ENCODE measurements at places on chromosomes 12 and 14.
A peak's percentile ranks its signal among the peaks of the same experiment; 100 is the strongest.

GRCh38 chr12:90102957-90103652 is 394.5 kb upstream of the ATP2B1 start:
- peak; percentile 49 for DNase-seq

DNA sequence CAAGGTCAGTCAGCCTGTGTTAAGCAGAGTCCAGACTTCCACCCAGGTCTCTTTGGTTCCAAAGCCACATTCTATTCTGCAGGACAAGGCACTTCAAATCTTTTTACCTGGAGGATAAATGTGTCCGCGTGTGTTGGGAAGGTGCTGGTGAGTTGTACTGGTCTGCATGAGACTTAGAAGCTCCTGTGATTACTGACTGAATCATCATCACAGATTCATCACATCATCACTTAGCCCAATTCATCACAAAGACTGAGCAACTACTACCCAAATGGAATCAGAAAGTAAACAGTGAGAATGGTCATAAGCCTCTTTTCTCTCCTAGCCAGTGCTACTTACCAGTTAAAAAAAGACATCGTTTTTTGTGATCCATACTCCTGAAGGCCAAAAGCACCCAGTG is 5.3 kb downstream of the SLC15A5 start:
- DNase-seq: no peak

DNA sequence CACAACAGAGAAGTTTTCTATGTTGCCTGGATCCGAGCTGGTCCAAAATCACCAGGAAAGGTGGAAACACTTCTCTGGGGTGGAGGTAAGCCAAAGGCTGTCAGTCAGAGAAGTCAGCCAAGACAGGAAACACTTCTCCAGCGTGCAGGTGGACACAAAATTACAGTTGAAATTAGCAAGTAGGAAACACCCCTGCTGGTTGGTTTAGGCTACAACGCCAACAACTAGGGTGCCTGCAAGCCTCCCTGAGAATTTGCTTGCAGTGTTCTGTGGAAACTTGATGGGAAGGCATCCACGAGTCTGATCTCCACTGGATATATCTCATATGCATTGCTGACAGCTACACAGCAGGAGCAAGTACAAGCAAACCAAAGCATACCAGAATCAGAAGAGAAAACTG is 600.5 kb downstream of the RERGL start:
- DNase-seq: no peak

- no peak for DNase-seq
Observed at GRCh38 chr12:13038491-13039161, 5.6 kb upstream of the FAM234B start.

DNA sequence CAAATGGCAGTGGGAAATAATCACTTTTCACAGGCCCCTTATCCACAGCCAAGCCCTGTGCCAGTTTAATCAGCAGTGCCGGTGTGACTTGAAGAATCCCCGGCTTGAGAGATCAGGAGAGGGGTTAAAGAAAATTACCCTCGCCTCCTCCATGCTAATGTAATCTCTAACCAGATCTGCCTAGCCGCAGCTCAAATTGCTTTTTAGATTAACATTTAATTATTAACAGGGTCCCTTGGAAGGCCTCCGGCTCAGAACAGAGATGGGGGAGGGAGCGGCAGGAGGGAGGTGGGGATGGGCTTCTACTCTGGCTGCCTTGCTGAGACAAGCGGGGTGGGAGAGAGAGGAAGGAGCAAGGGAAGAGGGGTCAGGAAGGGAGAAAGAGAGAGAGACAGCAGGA is 24.0 kb downstream of the FAM222A start:
- DNase-seq: no peak

DNA sequence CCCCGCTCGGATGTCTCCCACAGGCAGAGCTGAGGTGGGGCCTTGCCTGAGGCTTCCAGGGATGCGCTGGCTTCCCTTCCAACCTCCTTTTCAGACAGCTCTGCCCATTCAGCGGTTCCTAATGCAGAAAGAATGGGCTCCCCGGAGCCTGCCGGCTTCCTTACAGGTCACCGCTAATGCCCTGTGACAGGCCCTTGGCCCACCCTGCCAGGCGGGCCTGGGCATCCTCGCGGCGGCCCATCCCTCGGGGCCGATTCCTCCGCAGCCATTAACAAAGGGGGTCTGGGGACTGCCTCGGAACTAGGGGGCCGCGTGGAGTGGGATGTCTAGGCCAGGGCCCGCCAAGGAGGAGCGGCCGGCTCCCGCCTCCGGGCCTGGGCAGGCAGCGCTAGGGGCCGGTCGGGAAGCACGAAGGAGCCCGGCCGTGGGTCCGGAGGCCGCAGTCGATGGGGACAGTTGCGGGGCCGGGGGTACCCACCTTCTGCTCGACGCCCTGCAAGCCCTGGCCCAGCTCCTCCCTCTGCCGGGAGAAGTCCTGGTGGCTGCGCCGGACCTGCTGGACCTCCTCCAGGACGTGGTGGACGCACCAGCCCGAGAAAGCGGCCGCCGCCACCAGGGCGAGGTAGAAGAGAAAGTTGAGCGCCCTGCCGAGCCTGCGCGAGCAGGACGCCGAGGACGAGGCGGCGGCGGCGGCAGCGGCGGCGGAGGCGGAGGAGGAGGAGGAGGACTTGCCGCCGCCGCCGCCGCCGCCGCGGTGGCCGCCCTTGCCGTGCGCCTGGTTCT is 738 bp downstream of the CKAP4 start:
- no peak for DNase-seq

- DNase-seq: no peak
Observed at GRCh38 chr12:124653169-124653931, 85.9 kb upstream of the NCOR2 start.

DNA sequence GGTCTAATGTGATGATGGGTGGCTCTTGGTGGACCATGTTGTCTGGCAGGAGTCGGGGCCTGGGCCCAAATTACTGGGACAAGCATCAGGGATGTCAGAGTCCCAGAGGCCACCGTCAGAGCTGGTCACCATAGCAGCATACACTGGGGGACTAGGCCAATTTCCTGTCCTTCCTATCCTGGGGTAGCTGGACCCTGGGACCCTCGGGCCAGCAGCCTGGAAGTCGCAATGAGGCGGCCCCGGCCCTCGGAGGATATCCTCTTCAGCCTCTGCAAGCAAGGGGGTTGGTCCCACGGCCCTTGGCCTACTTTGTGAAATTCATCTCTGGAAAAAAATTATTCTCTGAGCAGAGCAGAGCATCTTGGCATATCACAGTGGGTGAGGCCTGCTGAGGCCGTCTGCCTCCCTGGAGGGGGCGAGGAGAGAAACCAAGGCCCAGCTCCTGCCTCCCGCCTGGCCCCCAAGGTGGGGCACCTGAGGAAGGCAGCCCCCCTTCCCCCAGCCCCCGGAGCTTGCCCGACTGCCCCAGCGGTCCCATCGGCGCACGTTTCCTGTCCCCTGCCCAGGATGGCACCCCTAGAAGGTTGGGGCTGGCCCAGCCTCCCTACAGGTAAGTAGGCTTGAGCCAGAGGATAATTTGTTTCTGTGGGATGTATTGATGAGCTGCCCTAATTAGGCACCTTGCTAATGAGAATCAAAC is 135.0 kb upstream of the MYL2 start:
- DNase-seq: no peak

DNA sequence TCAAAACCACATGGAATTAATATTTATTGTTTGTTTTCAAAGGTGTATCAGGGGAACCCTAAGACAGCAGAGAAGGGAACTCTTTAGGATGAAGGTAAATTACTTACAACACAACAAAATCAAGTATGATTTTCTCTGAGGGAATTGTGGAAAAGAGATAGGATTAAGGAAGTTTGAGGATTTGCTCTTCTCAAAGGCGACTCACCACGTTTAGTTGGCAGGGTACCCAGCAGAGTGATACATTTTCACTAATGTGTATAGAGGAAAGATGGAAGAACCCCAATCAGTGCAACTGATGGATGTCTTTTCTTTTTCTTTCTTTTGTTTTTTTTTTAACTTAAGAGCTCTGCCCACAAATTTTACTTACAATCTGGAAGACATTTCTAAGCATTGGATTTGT is 499.2 kb downstream of the CCER1 start:
- no peak for DNase-seq

GRCh38 chr14:67270145-67270753 is 29.0 kb downstream of the PALS1 start:
- no peak for DNase-seq

GRCh38 chr12:86006727-86007126 is 132.6 kb downstream of the NTS start:
- DNase-seq: no peak

- DNase-seq: no peak
Observed at GRCh38 chr12:99553461-99553860, 94.1 kb upstream of the GARIN6 start.

DNA sequence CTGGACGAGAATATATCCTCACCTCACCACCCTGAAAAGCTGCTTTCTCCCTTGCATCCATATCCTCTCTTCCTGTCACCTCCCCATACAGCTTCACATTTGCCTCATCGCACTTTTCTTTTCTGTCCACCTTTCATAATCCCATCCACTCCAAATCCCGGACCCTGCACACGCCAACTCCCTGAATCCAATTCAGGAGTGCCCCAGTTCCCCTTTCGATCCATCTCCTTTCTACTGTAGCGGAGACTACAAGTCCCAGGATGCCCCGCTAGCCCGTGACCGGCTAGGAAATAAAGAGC is 2.5 kb downstream of the TMEM253 start:
- DNase-seq: no peak

GRCh38 chr14:24960816-24961215 is 89.1 kb downstream of the STXBP6 start:
- no peak for DNase-seq

DNA sequence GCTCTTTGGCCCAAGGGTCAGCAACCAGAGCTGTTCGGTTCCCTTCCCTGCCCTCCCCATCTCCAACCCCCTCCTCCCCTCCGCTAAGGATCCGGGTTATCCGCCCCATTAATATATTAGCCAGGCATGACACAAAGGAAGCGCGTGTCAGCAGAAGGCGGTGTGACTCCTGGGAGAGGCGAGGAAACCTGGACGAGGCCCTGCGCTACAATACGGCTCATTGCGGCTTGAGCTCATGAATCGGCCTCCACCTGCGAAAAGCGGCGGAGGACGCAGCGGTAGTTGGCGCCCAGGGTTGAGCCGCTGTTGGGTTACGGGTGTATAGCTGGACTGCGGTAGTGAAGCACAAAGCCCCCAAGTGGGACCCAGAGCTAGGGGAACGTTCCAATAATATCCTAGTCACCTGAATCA is 9.9 kb downstream of the FOXA1 start:
- DNase-seq: no peak

GRCh38 chr12:89537389-89537788 is 11.5 kb upstream of the POC1B start:
- no peak for DNase-seq

DNA sequence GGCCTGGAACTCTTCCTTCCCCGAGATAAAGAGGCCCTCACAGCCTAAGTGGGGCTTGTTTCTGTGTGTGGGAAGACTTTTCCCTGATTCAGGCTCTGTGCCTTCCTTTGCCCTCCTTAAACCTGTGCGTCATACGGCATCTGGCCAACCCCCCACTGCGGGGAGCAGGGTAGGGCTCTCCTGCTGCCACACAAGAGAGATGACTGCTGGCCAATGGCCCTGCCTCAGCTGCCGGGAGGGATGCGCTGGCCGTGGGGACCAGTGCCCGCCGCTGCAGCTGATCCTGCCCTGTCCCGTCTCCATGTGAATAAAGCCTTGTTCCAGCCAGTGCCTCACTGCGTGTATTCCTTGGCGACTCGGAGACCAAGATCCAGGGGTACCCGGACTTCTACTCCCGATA is 42.5 kb upstream of the BEGAIN start:
- DNase-seq: no peak

GRCh38 chr12:12048714-12049113 is 22.0 kb upstream of the BCL2L14 start:
- DNase-seq: no peak

- DNase-seq: no peak
Observed at GRCh38 chr12:15546102-15546701, 223.9 kb downstream of the PTPRO start.

- DNase-seq: no peak
Observed at GRCh38 chr12:56202366-56202765, 13.1 kb upstream of the SMARCC2 start.

GRCh38 chr12:124595444-124595843 is 28.0 kb upstream of the NCOR2 start:
- DNase-seq: no peak

GRCh38 chr12:19852100-19852855 is 413.0 kb downstream of the AEBP2 start:
- DNase-seq: no peak

DNA sequence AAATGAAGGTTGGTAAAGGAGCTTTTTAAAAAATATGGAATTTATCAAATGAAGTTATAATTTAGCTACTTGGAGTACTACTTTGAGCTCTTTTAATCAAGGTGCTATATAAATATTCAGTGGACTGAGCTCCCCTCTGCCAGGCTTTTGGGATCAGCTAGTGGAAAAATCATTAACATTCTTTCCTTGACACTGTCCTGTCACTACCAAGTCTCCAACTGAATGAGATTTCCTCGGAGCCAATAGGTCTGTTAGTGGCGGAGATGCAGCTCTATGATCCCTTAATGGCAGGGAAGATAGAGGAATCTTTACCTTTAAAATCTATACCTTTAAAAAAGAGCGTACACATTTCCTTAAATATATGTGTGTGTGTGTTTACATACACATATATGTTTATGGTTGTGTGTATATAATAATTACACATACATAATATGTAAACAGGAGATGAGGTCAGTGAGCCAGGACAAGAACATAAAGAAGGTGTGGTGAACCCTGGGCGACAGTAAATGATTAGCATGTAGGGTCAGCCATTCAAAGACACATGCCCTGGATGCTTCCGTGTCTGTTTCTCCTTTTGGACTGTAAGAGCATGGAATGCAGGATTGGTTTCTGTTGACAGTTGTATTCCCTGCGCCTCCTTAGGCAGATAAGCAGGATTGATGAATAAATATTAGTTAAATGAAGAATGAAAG is 47.7 kb upstream of the ATP2A2 start:
- DNase-seq: no peak

GRCh38 chr14:102606296-102606695 is 13.8 kb downstream of the RCOR1 start:
- DNase-seq: no peak

GRCh38 chr12:56995930-56996496 is 10.3 kb downstream of the ZBTB39 start:
- no peak for DNase-seq

GRCh38 chr14:46985529-46986380 is 334.2 kb upstream of the RPL10L start:
- DNase-seq: no peak

GRCh38 chr14:78618368-78618767 is 448.2 kb downstream of the NRXN3 start:
- no peak for DNase-seq

- no peak for DNase-seq
Observed at GRCh38 chr14:44963044-44963528, 1.1 kb downstream of the TOGARAM1 start.

GRCh38 chr12:65015850-65016249 is 105.3 kb downstream of the WIF1 start:
- DNase-seq: no peak

- no peak for DNase-seq
Observed at GRCh38 chr12:76698966-76699365, 64.9 kb upstream of the ZDHHC17 start.

DNA sequence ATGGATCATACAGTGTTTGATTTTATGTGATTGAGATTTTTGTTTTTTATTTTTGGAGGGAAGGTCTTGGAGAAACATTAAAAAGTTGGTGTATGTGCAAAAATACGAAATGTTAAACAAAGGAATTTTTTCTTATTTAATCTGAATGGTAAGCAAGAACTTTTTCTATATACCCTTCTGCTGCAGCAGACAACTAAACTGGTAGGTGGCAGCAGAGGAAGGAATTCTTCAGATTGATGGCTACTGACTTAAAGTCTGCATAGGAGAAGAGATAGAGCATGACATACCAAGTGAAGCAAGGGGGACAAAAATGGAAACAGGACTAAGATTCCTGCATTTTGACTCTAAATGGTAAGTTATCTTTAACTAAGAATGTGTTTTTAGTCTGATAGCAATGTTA is 42.0 kb upstream of the A2ML1 start:
- peak; percentile 18 for DNase-seq

Measured in HAP-1 (cell line).